ENCODE measurements at places on chromosomes 16 and 17.

DNA sequence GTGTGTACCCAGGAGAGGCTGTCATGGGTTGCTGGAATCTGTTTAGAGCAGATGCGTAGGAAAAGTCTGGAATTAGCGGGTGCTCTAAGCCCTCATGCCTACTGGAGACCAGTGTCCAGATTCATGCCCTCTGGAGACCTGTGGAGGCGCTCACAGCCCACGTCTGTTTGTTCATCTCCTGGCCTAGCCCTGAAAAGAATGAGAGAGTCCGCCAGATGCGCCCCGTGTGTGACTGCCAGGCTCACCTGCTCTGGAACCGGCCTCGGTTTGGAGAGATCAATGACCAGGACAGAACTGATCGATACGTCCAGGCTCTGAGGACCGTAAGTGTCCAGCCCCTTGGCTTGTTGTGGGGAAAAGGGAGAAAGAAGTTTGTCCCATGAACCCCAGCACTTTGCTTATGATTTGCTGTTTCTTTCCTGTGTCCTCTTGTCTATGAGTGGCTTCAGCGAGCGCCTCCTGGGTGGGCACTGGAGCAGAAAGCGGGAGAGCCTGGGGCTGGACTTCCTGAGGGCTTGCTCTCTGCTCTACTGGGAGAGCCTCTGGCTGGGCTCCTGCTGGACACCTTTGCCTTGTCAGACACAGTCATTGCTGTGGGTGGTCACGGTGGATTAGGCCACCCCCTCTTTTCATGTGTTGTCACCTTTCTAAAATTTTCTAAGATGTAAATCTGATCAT lies 35.3 kb downstream of the PRMT7 start:
- DNase-seq: peak; percentile 62

- no peak for DNase-seq
These were observed 8.8 kb downstream of the TMEM186 start for GRCh38 chr16:8788578-8789172.

DNA sequence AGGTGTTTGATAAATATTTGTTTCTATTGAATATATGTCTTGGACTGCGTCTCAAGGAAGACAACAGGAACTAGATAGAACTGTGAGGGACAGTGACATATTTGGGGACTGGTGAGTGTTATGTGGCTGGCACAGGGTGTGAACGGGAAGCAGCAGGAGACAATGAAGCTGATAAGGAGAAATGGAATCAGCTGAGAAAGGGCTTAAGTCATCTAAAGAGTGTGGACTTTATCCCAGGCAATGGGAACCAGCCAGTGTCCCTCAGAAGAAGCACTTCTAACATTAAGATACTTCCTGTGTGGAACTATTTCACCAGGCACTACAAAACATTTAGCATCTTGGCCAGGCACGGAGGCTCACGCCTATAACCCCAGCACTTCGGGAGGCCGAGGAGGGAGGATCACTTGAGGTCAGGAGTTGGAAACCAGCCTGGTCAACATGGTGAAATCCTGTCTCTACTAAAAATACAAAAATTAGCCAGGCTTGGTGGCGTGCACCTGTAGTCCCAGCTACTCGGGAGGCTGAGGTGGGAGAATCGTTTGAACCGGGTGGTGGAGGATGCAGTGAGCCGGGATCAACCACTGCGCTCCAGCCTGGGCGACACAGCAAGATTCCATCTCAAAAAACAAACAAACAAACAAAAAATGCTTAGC lies 41.2 kb downstream of the ARHGAP17 start:
- DNase-seq: no peak

DNA sequence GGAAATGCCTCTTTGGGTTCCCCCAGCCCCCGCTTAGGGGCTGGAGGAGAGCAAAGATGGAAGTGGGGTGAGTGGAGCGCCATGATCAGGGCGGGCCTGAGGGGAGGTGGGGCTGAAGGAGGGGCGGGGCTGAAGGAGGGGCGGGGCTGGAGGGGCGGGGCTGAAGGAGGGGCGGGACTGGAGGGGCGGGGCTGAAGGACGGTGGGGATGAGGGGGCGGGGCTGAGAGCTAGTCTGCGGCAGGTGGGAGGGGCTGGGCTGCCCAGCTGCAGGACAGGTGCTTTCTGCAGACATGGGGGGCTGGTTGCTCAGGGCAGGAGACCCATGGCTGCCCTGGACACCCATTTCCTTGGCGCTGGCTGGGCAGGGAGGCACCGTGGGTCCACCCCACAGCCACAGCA lies 39.1 kb upstream of the PABPN1L start:
- DNase-seq: no peak

GRCh38 chr16:28549301-28549899 lies 4.3 kb upstream of the SGF29 start:
- no peak for DNase-seq

DNA sequence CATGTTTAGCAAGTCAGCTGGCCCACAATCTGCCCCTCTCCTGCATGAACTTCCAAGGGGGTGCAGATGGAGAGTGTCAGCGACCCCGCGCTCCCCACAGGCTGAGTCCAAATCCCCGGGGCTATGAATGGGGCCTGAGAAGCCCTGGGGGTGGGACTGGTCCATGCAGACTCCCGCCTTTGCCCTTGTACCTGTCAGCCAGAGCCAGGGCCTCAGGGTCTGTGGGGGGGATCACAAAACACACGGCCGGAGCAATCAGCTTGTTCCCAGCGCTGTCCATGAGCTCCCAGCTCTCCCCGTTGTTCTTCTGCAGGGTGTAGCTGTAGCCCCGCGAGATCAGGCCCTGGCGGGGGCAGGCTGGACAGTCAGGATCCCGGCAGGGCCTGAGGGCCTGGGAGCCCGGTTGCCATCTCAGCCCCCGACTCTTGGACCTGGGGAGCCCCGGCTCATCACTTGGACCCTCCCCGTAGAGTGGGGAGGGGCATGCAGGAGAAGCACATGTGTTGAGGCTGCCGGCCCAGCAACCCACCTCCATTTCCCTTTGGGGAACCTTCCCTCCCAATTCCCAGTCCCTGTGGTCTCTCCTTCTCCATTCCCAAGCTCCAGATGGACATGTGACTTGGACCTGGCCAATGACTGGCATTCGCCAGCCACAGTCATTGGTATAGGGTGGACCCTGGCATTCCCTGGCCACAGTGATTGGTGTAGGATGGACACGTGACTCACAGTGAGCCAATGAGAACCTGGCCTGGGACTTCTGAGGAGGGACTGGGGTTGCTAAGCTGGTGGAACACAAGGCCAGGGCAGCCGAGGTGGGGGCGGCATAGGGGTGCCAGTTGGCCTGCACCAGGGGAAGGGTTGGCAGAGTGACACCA lies 42.4 kb downstream of the PPL start:
- no peak for DNase-seq

DNA sequence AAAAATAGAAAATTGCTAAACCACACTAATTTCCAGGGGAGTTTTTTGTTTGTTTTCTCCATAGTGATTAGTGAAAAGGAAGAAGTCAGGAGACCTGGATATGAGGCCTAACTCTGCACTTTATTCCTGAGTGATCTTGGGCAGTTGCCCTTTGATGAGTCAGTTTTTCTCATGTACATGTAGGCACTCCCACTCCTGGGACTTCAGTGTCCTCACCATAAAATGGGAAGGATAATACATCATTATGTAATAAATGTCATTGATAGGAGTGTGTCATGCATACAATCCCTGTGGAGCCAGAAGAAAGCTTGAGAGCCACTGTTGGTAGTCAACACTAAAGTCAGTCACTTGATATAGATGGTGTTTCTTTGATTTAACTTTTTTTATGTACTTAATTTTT lies 32.5 kb downstream of the WIPF2 start:
- DNase-seq: no peak

GRCh38 chr16:57380671-57381462 lies 8.6 kb downstream of the CX3CL1 start:
- no peak for DNase-seq

- no peak for DNase-seq
These were observed 15.8 kb downstream of the TEKT1 start for GRCh38 chr17:6815775-6816174.

GRCh38 chr17:66725956-66726355 lies 109.0 kb upstream of the CACNG5 start:
- DNase-seq: no peak

- DNase-seq: no peak
These were observed 22.6 kb upstream of the USP10 start for GRCh38 chr16:84677017-84677803.

DNA sequence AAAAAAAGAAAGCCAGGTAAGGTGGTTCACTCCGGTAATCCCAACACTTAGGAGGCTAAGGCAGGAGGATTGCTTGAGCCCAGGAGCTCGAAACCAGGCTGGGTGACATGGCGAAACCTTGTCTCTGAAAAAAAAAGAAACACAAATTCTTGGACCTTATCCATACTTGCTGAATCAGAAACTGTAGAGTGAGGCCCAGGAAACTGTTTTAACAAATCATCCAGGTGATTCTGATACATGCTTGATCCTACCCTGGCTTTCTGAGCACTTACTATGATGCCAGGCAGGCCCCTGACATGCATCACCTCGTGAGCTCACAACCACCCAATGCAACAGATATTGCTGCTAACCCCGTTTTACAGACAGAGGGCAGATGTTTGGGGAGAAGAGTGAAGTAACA lies 4.0 kb upstream of the NAE1 start:
- no peak for DNase-seq
